ENCODE measurements at places on chromosomes 7 and 10.

DNA sequence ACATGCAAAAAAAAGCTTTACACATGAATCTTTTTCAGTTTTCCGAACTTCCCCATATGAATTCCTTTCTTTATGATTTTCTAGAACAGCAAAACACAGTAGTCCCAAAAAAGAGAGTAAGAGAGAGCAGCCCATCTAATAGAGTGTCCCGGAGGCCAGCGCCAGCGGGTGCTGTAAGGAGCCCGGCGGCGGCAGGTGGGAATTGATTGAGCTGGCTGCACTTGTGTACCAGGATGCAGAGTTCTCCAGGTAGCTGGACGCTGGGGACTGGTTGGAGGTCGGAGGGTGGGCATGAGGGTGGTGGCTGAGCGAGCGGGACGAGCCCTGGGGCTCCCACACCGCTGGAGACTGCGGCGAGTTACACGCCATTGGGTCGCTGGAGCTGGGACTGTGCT lies 4.0 kb downstream of the DLX5 start:
- no peak for DNase-seq

GRCh38 chr10:25105743-25106260 lies 69.0 kb upstream of the GPR158 start:
- no peak for DNase-seq

DNA sequence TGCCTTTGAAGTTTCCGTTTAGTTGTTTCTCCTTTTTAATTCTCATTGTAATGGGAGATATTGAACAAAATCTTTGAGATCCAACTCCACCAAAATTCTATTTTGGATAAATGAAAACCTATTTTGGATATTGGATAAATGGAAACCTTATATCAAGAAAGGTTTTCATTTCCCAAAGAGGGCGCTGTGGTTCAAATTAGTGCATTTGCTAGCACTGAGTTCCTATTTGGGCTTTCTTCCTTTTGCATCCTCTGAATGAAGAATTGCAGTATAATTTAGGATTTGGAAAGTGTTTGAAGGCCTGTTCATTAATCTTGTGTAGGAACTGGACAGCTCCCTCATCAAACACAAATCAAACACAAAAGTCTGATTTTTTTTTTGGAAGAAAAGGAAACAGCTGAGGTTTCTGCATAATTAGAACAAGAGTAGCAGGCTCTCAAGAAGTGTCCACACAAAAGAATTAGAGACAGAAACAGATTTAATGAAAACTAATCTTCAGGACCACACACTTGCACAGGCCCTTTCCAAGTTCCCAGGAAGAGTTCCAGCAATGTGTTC lies 80.8 kb upstream of the KLF14 start:
- DNase-seq: no peak

DNA sequence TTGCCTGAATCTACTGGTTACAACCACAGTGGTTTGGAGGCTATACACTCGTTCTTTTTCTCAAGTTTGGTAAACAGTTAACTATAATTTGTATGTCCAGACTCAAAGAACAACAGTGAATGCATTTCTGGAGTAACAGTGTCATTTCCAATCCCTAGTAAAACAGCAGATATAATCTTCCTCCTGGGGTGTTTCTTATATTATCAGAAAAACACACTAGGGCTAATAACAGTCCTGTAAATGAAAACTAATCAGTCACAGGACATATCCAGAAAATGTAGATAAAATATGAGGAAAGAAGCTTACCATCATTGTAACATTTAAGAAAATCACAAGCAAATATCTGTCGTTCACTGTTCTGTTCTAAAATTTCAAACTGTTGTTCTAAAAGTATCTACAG lies 82.6 kb downstream of the LRRN3 start:
- no peak for DNase-seq

DNA sequence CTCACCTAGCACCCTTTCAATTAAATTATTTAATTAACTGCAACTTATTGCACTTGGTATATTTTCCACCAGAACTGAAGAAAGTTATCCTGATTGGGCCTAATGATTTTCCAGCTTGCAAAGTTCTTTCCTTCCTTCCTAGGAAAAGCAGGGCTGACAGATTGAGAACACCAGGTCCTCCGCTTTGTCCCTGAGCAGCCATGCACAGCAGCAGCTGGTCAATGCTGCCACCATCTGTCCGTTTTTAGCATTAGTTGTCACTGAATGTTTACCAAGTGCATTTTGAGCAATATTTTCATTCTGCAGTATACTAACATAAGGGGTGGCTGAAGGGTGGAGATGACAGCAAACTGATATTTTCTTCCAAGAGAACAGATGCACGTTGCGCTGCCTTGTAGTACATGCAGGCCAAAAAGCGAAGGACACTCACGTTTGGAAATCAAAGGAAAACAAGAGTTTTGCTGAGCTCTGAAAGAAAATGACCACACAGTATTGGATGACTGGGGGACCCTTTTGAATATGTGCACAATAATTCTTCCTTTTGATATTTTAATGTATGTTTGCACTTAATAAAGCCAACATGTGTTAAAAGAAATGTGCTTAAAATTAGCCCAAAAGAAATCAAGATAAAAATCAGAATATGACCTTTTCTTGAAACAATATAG lies 248.8 kb upstream of the PTN start:
- DNase-seq: no peak

- DNase-seq: no peak
Measured at GRCh38 chr7:22356701-22357310, at the start of gene RAPGEF5. TSS of gene RAPGEF5 (minus strand) at chr7:22357154. CDS start at chr7:22357060, 94 bp downstream.

DNA sequence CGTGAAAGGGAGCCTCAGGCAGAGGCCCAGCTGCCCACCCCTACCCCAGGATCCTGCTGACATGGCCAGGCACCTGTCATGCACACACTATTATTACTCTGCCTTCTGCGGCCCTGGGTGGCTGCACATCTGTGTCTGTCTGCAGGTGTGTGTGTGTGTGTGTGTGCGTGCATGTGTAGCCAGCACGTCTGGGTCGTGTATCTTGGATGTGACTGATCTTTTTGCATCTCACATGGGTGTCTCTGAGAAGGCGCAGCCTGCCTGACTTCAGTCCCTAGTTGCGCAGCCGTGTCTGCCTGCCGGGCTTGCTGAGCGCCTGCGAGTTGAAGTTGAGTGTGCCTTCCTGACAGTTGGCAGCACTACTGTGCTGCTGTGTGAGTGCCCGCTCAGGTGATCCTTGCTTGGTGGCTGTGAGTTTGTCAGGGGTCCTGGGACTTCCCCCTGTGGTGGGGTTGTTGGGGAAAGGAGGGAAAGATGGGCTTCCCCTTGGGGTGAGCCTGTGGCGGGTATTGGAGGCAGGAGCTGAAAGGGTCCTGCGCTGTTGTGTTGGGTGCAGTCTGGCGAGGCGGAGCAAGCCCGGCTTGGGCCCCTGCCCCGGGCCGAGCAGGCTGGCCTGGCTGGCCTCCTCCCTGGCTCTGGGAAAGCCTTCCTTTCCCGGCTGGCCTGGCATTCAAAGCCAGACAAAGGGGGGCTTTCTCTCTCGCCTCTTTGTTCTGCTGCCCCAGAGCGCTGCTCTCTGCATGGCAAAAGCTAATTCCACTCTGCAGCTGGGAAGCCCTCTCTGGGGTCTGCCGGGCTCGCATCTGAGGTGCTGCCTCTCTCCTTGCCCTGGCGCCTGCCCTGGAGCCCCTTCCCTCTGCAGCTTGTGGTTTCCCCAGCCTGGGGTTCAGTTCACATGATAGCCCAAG lies 4.9 kb downstream of the TRIM8 start:
- DNase-seq: no peak

- DNase-seq: no peak
Measured at GRCh38 chr7:13336227-13336626, 648.8 kb downstream of the ARL4A start.

DNA sequence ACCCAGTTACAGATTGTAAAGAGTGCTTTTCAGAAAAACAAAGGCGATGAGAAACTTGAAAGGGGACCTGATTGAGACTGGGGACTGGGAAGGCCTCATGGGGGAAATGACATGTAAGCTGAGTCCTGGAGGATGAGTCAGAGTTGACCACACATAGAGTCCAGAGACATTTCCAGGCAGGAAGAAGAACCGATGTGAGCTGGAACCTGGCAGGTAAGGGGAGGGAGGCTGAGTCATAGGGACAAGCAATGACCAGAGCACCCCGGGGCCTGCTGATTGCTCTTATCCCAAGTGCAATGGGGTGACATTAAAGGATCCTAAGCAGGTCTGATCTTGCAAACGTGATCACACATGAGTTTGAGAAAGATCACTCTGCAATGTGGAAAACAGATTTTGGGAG lies 11.7 kb downstream of the TLL2 start:
- DNase-seq: no peak

Measured in cortex of kidney (tissue), 1 donor.